GM12864 (cell line): ENCODE measurements at places on chromosomes 7 and 10.

DNA sequence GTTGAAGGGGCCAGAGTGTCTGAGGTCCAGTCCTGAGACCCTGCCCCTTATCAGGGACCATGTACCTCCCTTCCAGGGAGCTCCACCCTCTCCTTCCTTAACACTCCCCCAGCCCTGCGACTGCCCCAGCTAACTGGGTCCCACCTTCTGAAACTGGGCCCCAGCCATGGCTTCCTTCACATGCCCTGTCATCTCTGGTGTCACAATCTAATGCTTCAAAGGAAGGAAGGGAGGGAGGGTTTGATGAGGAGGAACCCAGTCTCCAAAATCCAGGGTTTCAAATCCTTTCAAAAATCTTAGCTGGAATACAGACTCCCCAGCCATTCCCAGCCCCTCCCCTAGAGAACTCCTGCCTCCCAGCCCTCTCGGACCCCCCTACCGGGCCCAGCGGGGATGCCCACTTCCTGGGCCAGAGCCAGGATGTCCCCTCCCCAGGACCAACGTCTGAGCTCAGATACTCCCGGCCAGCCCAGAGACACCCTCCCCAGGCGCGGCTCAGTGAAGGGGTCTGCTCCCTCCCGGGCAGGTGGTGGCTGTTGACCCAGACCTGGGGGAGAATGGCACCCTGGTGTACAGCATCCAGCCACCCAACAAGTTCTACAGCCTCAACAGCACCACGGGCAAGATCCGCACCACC is 18.0 kb downstream of the C10orf105 start:
- DNase-seq: no peak

- no peak for DNase-seq
Observed at GRCh38 chr10:11023009-11023953, 5.6 kb downstream of the CELF2 start.

- no peak for DNase-seq
Observed at GRCh38 chr7:108403597-108404217, 52.5 kb downstream of the NRCAM start.

- peak; percentile 50 for DNase-seq
Observed at GRCh38 chr7:90613088-90613498, 17.0 kb downstream of the CDK14 start.

DNA sequence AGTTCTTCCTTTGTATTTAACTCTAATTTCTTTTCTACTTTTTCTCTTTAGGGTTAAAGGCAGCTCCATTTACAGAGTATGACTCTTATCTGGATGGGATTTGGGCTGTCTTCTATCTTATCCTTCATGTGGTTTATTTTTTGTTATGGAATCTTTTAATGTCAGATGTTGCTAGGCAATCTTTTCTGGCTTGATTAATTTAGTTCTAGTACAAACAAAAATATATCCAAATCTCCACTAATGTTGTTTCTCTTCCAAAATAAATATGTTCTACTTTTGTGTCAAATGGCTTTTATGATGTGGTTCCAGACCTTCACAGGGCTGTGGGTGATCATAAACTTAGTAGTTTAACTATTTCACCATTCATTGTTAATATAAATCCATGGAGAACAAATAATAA is 246.9 kb downstream of the AHR start:
- DNase-seq: no peak

- no peak for DNase-seq
Observed at GRCh38 chr10:17737027-17737965, 14.7 kb upstream of the TMEM236 start.

- DNase-seq: peak; percentile 74
Observed at GRCh38 chr10:91006001-91006751, 85.3 kb upstream of the ANKRD1 start.

GRCh38 chr10:69696073-69696731 is 66.2 kb downstream of the FAM241B start:
- no peak for DNase-seq

DNA sequence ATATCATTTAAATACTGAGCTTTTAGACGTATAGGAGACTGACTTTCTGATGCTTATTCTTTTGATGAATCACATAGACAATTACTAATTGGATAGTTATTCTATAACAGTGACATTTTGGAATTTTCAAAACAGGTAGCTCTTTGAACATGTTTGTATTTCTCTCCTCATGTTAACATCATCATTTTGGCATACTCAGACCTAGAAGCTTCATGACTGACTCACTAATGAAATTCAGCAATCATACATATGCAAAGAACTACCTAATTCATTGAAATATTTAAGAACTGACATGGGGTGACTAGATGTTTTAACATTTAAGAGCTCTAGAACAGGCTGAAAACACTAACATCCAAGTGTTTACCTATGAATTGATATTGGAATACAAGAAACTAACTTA is 192.3 kb downstream of the VTI1A start:
- no peak for DNase-seq

- no peak for DNase-seq
Observed at GRCh38 chr7:29090151-29090805, 56.1 kb downstream of the CPVL start.

DNA sequence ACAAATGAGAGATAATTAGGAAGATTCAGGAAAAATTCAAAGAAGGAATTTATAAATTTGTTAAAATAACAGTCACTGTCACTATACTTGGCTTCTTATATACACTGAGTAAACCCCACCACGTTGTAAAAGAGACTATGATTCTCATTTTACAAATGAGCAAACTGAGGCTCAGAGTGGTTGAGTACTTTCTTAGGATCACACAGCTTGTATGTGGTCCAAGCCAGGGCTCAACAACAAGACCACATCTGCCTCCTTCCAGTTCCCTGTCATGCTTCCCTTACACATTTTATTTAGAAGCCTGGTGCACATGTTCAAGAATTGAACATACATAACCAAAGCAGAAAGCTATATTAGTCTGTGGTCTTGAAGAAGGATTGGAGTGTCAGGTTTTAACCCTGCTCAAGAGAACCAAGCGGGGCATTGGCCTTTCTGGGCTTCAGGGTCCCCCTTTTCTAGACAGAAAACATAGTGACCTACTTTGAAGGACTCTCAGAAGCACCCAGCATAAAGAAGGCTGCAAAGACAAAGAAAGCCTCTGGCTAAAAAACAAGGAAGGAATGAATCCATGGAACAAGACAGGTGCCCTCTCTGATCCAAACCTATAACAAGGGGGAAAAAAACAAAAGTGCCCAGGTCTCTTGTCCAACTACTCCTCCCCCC is 846 bp downstream of the MRLN start:
- no peak for DNase-seq

DNA sequence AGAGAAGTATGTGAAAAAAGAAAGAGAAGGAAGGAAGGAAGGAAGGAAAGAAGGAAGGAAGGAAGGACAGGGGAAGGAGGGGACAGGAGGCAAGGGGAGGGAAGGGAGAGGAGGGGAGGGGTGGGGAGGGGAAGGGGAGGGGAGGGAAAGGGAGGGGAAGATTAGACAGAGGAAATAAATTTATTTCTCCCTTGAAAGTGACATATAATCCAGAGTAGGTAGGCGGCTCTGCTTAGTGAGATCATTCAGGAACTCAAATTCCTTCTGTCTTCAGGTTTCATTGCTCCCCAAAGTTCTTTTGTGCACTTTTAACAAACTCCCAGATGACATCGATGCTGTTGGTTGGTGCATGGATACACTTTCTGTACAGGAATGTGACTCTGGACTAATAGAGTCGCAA is 594.7 kb upstream of the STEAP1 start:
- no peak for DNase-seq

DNA sequence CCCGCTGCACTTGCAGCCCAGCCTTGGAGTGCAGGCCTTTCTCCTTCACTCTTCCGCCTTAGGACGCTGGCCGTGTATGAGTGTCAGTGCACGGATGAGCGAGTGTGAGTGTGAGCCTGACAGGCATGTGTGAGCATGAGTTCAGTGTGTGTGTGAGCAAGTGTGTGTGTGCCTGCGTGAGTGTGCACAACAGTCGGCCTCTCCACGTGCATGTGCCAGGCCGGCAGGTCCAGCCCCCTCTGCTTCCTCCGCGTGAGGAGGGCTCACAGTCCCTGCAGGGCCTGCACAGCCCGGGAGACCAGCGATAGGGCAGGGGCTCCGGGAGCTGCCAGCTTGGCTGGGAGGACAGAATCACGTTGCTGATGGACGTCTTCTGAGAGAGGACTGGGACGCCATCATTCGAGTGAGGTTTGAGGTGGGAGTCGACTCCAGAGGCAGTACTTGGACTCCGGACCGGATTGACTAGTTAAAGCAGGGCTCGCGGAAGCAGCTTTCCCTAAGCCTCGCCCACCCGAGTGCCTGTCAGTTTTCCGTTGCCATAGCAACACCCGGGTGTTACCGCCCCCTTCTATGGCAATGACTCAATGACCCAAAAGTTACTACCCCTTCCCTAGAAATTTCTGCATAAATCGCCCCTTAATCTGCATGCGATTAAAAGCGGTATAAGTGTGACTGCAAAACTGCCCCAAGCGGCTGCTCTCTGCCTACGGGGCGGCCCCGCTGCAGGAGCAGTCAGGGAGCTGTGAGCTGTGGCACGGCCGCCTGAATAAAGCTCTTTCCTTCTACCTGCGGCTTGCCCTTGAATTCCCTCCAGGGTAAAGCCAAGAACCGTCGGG is 19.6 kb upstream of the CFAP46 start:
- no peak for DNase-seq

GRCh38 chr7:23687011-23687410 is 7.0 kb downstream of the FAM221A start:
- DNase-seq: no peak

- peak; percentile 59 for DNase-seq
Observed at GRCh38 chr7:3042861-3043489, 692 bp downstream of the CARD11 start.

DNA sequence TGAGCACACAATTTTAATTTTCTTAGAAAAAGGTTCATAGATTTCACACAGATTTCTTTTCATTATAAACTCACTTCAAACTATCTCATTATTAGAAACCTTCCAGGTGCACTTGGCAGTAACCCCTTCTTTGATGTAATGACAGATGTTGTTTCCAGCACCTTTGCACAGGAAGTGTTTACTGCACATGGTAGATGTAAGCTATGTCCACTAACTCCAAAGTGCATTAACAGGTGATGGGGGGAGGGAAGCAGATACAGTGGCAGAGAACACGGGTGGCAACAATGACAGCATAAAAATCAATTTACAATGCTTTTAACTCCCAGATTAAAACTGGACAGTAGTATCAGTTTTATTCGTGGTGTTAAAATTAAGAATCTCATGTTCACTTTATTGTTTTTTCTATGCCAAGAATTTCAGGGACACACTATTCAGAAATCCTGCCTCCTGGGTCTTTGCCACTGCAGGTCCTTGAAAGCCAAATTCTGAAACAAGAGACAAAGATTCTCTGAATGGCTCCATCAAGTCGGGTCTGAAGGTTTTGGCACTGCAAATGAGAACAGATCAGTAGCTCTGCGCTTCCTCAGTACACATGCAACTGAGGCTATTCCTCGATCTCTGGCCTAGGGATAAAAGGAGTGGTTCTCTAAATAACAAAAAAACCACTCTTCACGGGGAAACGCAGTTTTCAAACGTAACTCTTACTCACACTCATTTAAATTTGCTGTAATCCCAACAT is 187.7 kb downstream of the JAZF1 start:
- DNase-seq: no peak

DNA sequence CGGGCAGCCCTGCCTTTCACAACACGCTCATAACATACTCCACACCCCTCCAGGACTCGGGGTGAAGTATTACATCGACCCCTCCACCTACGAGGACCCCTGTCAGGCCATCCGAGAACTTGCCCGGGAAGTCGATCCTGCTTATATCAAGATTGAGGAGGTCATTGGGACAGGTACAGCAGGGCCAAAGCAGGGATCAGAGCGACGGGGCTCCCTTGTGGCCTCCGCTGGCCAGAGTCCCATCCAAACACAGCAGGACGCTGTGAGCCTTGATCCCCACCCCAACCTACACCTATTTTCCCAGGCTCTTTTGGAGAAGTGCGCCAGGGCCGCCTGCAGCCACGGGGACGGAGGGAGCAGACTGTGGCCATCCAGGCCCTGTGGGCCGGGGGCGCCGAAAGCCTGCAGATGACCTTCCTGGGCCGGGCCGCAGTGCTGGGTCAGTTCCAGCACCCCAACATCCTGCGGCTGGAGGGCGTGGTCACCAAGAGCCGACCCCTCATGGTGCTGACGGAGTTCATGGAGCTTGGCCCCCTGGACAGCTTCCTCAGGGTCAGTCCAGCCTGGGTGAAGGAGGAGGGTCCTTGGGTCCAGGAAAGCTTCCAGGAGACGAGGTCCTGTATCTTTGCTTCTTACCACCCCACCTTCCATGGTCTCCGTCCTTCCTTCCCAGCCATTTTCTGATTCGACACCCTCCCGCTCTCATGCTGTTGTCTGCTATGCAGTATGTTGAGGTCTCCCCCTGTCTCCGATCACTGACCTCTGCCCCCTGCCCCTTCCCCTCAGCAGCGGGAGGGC is 13.5 kb downstream of the EPHB6 start:
- no peak for DNase-seq

- no peak for DNase-seq
Observed at GRCh38 chr7:102046373-102047117, 229.1 kb downstream of the CUX1 start.

- no peak for DNase-seq
Observed at GRCh38 chr10:25966844-25967243, 32.8 kb downstream of the MYO3A start.

DNA sequence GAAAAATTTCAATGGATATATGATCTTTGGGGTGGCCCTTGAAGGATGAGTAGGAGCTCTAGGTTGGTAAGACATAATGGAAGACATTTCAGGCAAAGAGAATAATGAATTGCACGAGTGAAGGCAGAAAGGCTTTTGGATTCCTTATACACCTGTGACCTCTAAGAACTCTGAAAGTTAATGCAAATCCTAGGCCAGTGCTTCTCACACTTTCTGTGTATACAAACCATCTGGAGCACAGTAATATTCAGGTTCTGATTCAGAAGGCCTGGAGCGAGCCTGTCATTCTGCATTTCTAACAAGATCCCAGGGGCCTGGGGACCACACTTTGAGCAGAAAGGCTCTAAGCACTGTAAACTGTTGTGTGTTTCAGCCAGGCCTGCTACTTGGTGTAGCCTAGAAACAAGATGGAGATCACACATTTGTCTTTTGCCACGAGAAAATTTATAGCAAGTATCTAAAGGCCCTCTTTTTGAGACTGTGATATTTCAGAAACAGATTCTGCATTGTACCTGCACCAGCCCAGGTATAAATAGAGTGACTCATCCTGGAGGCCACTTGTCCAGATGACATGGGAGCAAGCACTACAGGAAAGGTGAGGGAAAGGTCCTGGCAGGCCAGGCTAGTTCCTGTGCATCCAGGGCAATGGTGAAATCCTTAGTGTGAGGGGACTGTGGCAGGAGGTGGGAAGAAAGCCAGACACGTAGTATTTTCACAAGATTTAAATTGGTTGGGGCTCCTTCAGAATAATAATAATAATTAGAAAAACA is 24.4 kb downstream of the MRPS33 start:
- DNase-seq: no peak
